ENCODE measurements at places on chromosomes 6 and 20.

- no peak for DNase-seq
Observed at GRCh38 chr6:137570393-137570792, 76.2 kb upstream of the OLIG3 start.

GRCh38 chr6:100856146-100856545, 25.0 kb downstream of the ASCC3 start:
- DNase-seq: no peak

DNA sequence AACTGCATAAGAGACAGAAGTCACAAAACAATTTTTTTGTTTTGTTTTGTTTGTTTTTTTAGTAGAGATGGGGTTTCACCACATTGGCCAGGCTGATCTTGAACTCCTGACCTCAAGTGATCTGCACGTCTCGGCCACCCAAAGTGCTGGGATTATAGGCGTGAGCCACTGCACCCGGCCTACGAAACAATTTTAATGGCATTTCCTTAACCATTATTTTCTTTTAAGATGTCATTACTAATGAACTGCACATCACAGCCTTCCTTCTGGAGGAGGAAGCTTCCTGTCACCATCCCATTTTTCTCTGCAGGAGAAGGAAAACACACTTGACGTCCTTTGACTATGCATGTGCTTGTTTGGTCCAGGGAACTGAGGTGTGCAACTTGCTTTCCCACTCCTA, 125.3 kb upstream of the AKIRIN2 start:
- DNase-seq: no peak

DNA sequence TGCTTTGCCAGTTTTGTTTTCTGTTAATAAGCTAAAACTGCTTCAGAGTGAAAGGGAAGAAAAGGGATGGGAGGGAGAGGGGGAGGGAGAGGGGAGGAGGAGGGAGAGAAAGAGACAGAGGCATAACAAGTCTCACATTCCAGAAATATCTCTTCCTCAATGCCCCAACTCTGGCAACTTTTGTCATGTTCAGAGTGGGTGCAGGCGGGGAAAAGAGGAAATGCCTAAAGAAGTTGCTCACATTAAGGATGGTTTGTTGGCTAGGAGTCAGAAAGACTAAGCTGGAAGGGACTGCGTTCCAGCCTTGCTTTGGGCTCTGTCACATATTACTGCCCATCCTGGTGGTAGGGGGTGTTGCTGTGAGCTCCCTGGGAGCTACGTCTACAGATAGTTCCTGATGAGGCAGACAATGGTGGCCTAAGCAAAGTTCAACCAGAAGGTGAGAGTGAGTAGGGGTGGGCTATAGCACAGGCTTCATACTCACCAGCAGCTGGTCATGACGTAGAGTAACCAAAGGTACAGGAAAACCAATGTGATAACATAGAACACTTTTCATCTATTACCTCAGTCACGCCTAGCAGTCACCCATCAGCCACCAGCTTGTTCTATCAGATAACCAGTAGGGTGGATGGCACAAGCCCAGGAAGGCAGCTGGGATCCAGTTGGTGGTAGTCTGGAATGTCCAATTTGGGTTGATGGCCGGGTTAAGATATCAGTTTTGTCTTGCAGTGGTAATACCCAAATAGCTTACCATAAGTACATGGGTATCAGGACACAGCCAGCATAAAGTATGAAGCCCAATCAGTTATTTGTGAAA, 2.1 kb downstream of the TSPYL4 start:
- no peak for DNase-seq

GRCh38 chr6:99943846-99944245, 50.2 kb downstream of the MCHR2 start:
- no peak for DNase-seq

DNA sequence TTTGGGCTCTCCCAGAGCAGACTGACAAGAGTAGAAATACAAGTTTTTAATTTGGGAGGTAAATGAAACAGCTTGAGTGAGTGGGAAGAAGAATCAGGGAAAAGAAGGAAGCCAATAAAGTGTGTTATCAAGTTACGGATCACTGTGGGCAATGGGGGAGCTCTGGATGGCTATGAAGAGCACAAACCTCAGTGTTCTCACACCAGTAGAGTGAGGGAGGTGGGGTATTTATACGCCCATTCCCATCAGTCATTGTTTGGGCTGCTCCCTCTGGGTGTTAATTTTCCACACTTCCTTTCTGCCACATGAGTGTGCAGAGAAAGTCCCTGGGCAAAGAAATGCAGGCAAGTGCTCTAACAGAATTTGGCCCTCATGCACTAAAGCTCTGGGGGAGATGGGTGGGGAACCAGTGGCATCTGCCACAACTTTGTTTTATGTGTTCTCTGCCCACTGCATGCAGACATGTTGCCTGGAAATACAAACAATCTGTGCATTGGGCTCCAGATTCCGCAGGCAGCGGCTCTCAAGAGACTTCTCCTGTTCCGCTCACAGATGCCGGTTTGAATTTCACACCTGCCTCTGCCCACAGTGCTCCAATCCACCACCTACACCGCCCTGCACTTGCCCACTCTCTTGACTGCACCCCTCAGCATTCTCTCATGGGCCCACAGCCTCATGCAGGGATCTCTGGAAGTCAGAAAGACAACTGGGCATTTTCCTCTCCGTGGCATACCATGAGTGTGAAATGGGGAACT, 211.1 kb upstream of the RNF24 start:
- DNase-seq: no peak

DNA sequence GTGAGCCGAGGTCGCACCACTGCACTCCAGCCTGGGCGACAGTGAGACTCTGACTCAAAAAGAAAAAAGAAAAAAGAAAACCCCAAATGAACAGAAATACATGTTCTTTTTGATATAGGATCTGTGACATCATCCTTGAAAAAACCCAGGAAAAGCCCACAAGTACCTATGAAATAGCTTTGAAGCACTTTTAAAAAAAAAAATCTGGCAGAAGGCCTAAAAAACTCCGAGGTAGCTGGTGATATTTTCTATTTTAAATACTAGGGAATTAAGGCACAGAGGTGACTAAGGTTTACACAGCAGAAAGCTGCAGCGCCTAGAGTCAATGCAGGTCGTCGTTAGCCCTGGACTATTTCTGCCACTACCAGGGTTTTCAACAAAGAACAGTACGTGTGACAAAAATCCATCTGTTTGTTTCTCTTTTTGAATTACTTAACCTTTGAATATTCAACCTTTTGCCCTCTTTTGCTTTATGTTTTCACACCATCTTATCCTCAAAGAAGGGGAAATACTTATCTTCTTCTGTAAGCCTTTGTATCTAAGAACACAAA, 39.4 kb upstream of the EEF1A1 start:
- no peak for DNase-seq

GRCh38 chr20:18978311-18978710, 164.7 kb downstream of the SCP2D1 start:
- no peak for DNase-seq

GRCh38 chr6:88216182-88216581, 50.0 kb upstream of the CNR1 start:
- DNase-seq: no peak

DNA sequence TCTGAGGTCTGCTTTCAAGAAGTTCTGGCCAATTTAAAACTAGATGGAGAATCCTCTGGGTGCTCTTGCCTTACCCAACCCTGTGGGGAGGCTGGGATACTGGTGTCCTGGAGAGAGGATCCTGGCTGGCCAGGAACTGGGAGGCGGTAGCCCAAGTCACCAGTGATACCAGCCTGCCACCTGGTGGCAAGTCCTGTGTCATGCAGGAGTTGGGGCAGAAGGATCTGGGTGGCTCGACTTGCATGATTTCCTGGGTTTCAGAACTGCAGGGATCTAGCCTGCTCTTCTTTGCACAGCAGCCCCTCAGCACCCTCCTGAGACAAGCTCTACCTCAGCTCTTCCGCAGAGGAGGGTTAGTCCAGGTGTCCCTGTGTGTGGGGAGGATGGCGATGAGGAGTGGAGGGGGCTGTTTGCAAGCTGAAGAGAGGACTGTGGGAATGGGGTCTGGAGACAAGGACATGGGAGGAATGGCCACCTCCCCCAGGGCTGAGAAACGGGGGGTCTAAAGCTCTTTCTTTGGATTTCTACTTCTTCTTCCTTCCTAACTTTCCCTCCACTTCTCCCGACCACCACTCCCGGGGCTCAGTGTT, 4.2 kb downstream of the KCNK17 start:
- no peak for DNase-seq

DNA sequence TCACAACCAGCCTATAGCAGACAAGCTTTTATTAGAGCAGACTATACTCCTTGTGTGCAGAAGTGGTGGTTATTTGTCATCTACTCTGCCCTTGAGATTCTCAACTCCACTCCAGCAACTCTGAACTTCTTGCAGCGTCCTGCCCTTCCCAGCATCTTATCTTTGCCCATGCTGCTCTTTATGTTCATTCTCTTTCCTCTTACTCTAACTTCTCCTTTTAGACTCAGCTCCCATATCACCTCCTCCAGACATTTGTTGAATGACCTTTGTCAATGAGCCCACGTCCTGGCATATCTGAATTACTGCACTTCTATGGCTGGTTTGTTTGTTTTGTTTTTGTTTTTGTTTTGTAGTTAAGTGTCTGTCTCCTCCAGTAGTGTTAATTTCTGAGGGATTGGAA, 81.2 kb downstream of the KCNQ5 start:
- no peak for DNase-seq

- no peak for DNase-seq
Observed at GRCh38 chr6:26161322-26161721, 74.1 kb downstream of the HFE start.

DNA sequence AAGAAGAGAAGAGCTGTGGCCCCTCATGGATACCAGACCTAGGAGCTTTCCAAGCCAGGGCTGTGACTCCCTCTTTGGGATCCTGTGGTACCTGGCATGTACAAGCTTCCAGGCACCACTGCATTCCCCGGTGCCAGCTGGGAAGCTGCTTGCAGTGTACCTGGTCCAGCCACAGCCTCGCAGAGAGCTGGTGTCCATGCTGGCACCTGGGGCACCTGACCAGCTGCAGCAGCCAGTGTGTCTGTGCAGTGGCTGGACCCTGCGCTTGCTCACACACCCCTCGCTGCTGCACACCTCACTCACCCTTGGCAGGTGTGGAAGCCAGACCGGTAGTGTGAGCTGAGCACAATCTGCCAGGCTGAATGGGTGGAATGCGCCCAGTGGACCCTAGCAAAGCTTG, 190.9 kb upstream of the MAN1A1 start:
- DNase-seq: no peak

DNA sequence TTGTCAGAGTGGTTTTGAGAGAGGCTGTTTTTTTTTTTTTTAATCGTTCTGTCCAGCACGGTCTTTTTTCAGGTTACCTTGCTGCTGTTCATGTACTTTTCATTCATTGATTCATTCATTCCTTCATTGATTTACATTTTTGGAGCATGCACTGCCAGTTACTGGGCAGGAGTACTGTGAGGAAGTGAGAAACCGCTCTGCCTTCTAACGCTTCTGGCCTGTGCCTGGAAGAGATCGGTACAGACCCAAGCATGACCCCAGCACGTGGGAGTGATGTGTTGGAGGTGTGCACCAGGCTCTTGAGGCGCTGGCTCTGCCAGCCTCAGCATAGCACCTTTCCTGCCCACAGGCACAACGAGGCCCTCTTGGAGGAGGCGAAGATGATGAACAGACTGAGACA, 9.1 kb downstream of the RIPK1 start:
- DNase-seq: no peak

- DNase-seq: no peak
Observed at GRCh38 chr20:45779011-45779915, 12.4 kb downstream of the WFDC3 start.

DNA sequence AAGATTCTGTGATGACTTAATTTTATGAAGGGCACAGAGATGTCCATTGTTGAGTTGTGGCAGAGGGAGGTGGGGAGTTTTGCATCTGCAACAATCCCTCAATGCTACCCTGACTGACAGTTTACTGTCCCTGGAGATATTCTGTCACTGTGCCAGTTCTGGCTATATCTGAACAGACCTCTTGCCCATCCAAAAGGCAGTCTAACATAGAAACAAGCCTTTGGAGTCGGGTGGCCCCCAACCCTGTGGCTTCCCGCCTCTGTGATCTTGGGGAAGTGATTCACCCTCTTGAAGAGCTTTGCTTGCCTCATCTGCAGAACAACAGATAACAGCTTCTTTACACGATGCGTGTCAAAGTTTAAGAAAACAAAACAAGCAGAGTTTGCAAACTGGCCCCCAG, 3.8 kb upstream of the E2F1 start:
- no peak for DNase-seq

DNA sequence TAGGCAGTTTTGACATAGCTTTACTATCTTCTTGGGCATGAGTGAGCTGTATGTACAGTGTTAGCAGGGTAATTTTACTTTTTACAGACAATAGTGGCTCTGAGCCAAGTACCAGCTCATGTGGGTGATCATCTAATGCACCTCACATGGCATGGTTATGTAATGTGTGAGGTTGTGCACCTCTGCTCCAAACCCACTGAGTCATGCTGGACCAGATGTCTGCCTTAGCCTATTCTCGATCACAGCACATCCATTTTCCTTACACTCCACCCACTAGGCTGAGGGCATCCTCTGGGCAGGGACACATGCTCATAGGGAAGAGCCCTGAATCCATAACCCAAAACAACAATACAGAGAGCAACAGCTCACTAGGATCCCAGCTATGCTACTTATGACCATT, 71.6 kb upstream of the FBXL4 start:
- DNase-seq: no peak

DNA sequence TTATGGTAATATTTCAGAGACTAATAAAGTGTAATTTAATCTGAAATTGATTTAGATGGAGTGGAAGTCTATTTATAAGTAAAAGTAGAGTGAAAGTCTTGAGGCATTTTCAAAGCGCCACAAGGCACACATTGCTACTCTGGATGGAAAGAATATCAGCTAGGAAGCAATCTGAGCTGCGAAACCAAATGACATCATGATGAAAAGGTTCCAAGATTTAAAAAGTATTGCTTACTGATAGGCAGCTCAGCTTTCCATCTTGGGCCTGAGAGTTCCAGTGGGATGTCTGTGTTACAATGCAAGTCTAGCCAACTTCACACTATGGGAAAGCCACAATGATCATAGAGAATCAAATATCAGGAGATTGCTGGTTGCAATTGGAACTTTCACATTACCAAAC, 126.9 kb upstream of the VGLL2 start:
- no peak for DNase-seq

DNA sequence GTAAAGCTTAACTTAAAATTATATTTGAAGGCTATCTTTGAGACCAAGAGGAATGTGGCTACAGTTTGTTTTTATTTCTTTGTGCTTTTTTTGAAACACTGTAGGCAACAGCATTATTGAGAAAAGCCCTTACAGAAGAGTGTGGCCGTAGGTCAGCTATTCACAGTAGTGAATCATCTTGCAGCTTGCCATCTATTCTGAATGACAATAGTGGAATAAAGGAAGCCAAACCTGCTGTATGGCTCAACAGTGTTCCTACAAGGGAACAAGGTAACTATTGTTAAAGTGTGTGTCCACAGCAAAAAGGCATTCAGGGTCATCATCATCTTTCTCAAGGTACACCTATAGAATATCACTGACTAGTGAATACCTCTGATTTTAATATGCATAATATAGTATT, 88.5 kb downstream of the KIZ start:
- no peak for DNase-seq

DNA sequence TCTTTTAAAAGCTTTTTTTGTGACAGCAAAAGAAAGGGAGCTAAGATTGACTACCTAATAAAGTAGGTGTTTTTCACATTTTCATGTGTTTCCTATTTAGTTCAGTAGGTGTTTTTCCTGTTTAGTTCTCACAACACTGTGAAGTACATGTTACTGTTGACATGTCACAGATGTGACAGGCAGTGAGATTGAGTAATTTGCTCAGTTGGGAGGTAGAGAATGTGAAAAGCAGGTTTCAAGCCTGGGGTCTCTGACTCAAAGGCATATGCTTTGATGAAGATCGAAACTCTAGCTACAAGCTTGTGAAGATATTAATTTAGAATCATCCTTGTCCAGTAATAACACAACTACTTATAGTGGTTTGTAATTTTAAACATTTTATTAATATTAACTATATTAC, 43.1 kb downstream of the SLX4IP start:
- no peak for DNase-seq

GRCh38 chr20:51666126-51666525, 102.1 kb downstream of the ATP9A start:
- no peak for DNase-seq
